ENCODE measurements at places on chromosomes 12 and 14.

GRCh38 chr12:100668945-100669536 is 95.6 kb downstream of the GAS2L3 start:
- DNase-seq: peak; percentile 59

GRCh38 chr14:25400607-25401206 is 350.8 kb upstream of the STXBP6 start:
- DNase-seq: peak; percentile 43

DNA sequence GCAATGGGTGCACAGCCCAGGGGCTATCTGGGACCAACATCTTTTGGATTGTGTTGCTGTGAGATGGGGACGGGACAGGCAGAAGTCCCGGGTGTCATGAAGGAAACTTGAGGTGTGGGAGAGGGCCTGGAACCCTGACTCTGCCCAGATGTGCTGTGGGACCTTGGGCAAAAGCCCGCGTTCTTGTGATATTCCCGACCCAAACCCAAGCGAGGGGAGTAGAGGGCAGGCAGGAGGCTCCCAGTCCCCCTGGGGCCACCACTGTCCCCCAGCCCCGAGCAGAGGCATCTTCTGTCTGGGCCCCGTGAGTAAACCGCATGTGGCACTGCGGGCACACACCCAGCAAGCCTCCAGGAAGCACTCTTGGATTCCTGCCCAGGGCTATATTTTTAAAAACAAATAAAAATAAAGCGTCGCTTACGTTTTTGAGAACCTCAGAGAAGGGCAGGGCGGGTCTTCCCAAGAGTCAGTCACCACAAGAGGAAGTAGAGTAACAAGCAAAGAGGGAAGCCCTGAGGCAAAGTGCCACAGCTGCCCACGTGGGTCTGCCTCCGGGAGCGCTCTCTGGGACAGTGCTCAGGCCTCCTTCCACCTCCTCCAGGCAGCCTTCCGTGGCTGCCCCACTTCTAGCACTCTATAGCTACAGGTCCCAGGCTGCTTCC is 39.5 kb downstream of the BEGAIN start:
- DNase-seq: no peak

GRCh38 chr12:38586789-38587188 is 270.2 kb downstream of the ALG10B start:
- DNase-seq: no peak

- DNase-seq: no peak
These were observed 556.9 kb downstream of the SLC16A7 start for GRCh38 chr12:60152756-60153155.

- peak; percentile 70 for DNase-seq
These were observed 7.1 kb upstream of the MRPL52 start for GRCh38 chr14:22822571-22823098.

- no peak for DNase-seq
These were observed 517.1 kb downstream of the PRKD1 start for GRCh38 chr14:29410581-29410980.

DNA sequence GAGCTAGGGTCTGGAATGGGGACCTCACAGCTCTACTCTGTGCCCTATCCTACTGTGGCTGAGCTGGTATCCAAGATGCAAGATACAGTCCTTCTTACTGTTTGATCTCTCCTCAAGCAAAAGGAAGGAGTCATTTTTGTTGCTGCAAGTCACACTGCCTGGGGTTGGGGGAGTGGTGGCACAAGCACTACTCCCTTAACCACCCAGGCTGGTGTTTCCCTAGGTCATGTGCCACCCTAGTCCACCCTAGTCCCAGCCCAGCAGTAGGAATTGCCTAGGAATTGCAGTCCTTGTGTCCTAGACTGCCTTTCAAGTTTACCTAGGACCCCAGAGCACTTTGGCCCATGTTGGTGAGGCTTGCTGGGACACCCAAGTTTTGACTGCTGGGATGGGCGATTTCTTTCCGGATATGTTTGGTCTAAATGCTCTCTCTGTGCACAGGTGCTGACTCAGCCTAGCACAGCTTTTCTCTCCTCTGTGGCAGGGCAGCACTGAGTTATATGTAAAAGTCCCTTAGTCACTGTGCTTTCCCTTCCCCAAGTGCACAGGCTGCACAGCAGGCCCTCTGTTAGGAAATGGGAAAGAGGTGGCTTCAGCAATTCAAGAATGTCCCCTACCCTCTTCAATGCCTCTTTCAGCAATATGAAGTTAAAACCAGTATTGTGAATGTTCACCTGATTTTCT is 54.9 kb downstream of the SLC6A15 start:
- DNase-seq: no peak

- DNase-seq: no peak
These were observed 201.9 kb upstream of the RBM19 start for GRCh38 chr12:114168061-114168460.

GRCh38 chr12:131511391-131511802 is 199.5 kb upstream of the SFSWAP start:
- no peak for DNase-seq

GRCh38 chr12:46261646-46262045 is 7.2 kb downstream of the SLC38A1 start:
- peak; percentile 76 for DNase-seq

DNA sequence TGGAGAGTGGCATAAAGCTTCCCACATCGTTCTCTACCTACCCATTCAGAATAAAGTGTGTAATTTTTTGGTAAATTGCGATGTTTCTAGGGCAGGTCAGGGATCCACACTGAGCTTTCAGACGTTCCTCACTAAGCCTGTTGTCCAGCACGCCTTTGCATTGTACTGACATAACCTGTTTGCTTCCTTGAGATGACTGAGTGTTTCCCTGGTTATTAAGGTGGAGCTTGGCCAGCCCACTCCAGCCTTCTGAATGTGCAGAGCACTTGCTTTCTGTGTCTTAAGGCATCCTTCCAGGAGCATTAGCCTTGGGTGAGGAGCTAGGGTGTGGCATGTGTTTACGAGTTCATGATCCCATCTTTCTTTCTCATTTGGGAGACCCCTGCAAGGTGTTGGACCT is 96.4 kb downstream of the TMEM260 start:
- DNase-seq: no peak

GRCh38 chr12:3832738-3833137 is 40.5 kb downstream of the PARP11 start:
- DNase-seq: no peak

GRCh38 chr12:116200812-116201211 is 76.7 kb downstream of the MED13L start:
- DNase-seq: no peak

DNA sequence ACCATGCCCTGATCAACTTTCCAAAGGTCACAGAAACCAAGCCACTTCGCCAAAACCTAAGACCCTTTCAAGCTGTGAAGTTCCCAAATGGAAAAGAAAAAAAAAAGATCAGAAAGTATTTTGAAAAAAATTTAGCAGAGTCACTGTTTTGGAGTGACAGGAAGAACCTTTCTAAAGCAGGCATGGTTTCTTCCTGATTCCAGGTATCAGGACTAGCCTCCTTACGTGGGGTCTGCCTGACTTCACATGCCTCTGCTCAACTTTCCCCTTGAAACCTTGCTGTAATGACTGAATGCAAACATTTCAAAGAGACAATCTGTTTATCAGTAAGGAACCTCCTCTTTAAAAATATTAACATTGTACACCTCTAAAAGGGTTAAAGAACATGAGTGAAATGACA is 9.5 kb downstream of the CORO1C start:
- no peak for DNase-seq

GRCh38 chr14:36942522-36943245 is 229.7 kb downstream of the SLC25A21 start:
- DNase-seq: no peak

DNA sequence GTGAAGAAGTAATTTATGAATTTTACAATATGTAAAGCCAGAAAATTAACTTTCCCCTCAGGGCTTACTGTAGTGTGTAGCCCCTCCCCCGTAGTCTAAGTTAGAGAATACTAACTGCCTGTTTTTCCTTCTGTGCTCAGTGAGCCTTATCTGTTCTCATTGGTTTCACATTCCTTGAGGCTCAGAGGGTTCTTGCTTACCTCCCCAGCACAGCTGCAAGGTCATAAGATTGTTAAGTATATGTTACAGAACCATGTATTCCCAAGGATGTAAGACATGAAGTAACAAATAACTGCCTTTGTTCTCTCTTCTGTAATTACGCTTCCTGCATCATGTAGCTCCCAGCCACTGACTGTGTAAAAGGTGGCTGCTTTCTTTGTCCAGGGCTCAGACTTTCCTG is 1351.1 kb downstream of the TMEM121 start:
- no peak for DNase-seq
